Kidney (tissue), 22 donors: ENCODE measurements at places on chromosomes 1 and 21.

DNA sequence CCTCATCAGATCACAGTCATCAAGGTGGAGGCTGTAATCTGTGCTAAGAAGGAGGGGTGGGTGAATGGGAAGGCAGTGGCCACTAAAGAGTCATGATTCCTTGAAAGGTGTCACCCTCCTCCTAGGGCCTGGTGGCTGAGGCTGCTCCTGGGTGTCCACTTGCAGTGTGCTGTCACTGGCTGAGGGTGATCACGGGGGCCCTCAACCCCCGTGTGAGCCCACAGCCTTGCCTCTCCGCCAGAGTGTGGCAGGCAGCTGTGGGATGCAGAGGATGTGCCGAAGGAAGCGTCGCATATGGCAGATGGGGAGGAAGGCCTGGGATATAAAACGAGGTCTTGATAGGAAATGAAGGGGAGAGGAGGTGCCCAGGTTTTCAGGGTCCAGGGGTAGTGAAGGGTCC is 476.5 kb downstream of the PTPRU start:
- H3K27ac ChIP-seq: no peak overlapping the region
- no peak overlapping the region for H3K4me3 ChIP-seq
- H3K36me3 ChIP-seq: no peaks in the 10 kb centered on the region
- no peak for DNase-seq

DNA sequence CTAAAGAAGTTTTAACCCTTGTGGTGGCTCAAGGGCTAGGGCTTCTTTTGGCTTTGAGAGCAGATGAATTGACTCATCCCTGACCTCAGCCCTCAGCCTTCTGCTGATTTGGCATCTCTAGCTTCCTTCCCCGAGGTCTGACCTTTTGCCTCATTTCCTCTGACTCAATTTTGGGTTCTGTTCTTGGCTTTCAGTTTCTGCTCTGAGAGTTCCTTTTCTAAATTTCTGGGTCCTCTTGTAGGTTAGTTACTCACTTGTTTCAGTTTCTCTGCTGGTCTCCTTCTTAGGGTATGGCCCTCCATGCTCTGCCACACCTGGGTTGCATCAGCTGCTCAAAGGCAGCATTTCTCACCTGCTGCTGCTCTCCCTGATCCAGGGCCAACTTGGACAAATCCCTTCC is 19.4 kb downstream of the PDE4B start:
- H3K4me3 ChIP-seq: no peak overlapping the region
- no peak overlapping the region for H3K27ac ChIP-seq
- no peaks in the 10 kb centered on the region for H3K4me1 ChIP-seq
- no peaks in the 10 kb centered on the region for H3K36me3 ChIP-seq

GRCh38 chr1:203271018-203271743 is 34.1 kb upstream of the BTG2 start:
- no peaks in the 10 kb centered on the region for H3K27me3 ChIP-seq
- no peak overlapping the region for H3K4me3 ChIP-seq
- no peaks in the 10 kb centered on the region for H3K4me1 ChIP-seq
- H3K27ac ChIP-seq: no peak overlapping the region
- H3K36me3 ChIP-seq: no peaks in the 10 kb centered on the region
- DNase-seq: peak; percentile 67

DNA sequence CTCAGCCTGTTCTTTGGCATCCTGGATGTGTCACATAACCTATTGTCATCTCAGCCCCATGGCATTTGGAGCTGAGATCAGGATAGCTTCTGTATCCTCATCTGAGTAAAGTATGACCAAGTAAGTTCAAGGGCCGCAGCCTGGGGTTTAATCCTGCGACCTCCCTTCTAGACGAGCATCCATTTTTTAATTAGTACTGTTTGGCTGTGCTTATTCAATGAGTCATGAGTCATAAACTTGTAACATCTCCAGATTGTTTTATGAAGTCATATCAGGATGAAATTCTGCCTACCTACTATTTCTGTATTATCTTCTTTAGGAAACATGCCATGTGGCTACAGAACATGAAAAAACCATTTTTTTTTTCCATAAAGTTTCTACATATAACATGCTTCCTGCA is 119.1 kb downstream of the ERG start:
- no peaks in the 10 kb centered on the region for H3K27me3 ChIP-seq
- H3K36me3 ChIP-seq: no peaks in the 10 kb centered on the region
- no peak for DNase-seq
- no peak overlapping the region for H3K4me3 ChIP-seq
- H3K27ac ChIP-seq: no peak overlapping the region

- H3K36me3 ChIP-seq: no peaks in the 10 kb centered on the region
- H3K4me3 ChIP-seq: no peak overlapping the region
- peak; percentile 74 for DNase-seq
- H3K27ac ChIP-seq: peak overlapping the region; percentile 75
- peaks cover 14% of the 10 kb centered on the region for H3K4me1 ChIP-seq
- no peaks in the 10 kb centered on the region for H3K27me3 ChIP-seq
Measured at GRCh38 chr1:94383966-94384408, 34.2 kb upstream of the ABCD3 start.

DNA sequence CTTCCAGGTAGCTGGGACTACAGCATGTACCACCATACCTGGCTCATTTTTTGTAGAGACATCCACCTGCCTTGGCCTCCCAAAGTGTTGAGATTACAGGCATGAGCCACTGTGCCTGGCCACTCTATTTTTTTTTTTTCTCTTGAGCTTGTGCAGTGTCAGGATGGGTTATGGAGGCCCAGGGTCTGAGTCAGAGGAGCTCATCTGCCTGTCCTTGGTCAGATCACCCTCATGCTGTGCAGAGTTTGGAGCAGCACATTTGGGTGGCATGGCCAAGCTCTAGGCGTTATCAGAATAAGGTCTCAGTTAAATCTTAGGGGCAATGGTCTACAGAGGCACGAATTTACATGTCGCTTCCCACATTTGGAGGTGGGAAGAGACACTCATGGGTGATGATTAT is 16.9 kb downstream of the METTL13 start:
- peaks cover 32% of the 10 kb centered on the region for H3K36me3 ChIP-seq
- no peaks in the 10 kb centered on the region for H3K4me1 ChIP-seq
- H3K27ac ChIP-seq: no peak overlapping the region
- H3K27me3 ChIP-seq: no peaks in the 10 kb centered on the region

- H3K27ac ChIP-seq: peak overlapping the region; percentile 86
- H3K4me1 ChIP-seq: peaks cover 15% of the 10 kb centered on the region
- no peaks in the 10 kb centered on the region for H3K36me3 ChIP-seq
- DNase-seq: no peak
- H3K27me3 ChIP-seq: no peaks in the 10 kb centered on the region
Measured at GRCh38 chr1:17549384-17549783, 9.9 kb downstream of the ARHGEF10L start.

DNA sequence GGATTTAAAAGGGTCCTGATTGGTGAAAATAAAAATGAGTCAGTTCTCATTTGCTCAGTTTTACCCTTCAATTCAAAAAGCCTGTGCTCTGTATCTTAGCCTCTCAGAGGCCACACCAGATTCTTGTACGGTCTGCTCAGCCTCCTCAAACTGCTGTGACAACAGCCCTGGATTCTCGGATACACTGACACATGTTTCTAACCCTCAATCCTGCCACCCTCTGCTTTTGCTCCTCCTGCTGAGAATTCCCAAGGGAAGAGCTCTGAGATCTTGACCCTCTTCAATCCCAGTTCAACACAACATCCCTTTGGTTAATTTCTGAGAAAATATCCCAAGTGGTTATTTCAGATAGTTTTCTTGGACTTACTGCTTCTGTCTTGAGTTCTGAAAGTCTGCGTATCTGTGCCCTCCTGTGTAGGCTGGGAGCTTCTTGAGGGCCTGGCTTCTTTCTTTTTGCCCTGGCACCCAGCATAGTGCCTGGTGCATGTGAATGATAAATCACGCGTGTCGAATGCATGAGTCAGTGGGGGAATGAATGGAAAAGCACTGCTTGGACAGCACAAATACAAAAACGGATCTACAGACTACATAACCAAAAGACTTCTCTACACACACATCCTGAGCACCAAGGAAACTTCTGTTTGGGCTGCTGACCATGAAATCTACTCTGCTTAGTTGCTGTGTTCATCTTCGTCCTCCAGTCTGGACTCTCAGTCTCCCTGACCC is 24.5 kb downstream of the IRF2BP2 start:
- H3K27ac ChIP-seq: peak overlapping the region; percentile 25
- no peaks in the 10 kb centered on the region for H3K36me3 ChIP-seq
- no peaks in the 10 kb centered on the region for H3K27me3 ChIP-seq
- no peaks in the 10 kb centered on the region for H3K4me1 ChIP-seq
- H3K4me3 ChIP-seq: no peak overlapping the region

GRCh38 chr1:27033043-27033746 is 20.5 kb upstream of the TENT5B start:
- no peaks in the 10 kb centered on the region for H3K27me3 ChIP-seq
- DNase-seq: no peak
- no peak overlapping the region for H3K27ac ChIP-seq
- no peak overlapping the region for H3K4me3 ChIP-seq
- H3K4me1 ChIP-seq: peaks cover 8% of the 10 kb centered on the region

GRCh38 chr1:93629101-93630059 is 52.3 kb downstream of the BCAR3 start:
- no peak overlapping the region for H3K27ac ChIP-seq
- H3K4me1 ChIP-seq: no peaks in the 10 kb centered on the region
- H3K36me3 ChIP-seq: no peaks in the 10 kb centered on the region
- DNase-seq: no peak
- no peaks in the 10 kb centered on the region for H3K27me3 ChIP-seq

GRCh38 chr1:215603319-215603718 is 36.2 kb downstream of the KCTD3 start:
- no peaks in the 10 kb centered on the region for H3K27me3 ChIP-seq
- H3K4me3 ChIP-seq: no peak overlapping the region
- no peak overlapping the region for H3K27ac ChIP-seq
- no peak for DNase-seq
- no peaks in the 10 kb centered on the region for H3K36me3 ChIP-seq
- peaks cover 12% of the 10 kb centered on the region for H3K4me1 ChIP-seq

DNA sequence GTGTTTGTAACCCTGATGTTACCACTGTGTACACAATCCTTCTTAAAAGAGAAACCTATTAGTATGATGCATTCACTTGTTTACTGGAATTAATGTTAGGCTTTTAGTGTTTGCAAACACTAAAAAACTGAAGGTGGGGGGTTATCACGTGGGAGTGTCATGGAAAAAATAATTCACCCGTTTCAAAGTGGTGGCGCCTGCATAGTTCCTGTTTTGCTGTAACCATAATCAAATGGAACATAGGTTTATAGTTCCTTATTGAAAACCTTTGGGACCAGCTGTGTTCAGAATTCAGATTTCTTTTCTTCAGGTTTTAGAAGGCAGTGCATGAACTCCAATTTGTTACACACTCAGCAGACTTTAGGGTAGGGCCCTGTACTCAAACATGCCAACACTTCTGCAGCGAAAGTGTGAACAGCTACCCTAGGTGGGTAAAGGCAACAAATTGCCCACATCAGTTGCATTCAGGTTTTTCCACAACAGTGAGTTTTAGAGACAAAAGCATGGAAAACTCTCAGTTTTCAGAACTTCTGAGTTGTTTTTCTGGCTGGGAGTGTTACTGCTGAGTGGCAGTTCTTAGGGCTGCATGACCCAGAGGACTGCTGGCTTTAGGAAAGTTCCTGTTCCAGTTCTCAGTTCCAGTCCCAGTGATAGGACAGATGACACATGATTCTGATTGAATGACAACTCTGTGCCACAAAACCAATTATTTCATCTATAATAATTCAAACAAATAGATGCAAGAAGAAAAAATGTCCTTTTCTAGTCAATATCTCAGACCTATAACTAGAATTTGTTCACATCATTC is 29.1 kb upstream of the IVNS1ABP start:
- H3K36me3 ChIP-seq: no peaks in the 10 kb centered on the region
- no peak for DNase-seq
- H3K4me3 ChIP-seq: no peak overlapping the region
- H3K27me3 ChIP-seq: no peaks in the 10 kb centered on the region
- H3K4me1 ChIP-seq: peaks cover 12% of the 10 kb centered on the region
- H3K27ac ChIP-seq: no peak overlapping the region

DNA sequence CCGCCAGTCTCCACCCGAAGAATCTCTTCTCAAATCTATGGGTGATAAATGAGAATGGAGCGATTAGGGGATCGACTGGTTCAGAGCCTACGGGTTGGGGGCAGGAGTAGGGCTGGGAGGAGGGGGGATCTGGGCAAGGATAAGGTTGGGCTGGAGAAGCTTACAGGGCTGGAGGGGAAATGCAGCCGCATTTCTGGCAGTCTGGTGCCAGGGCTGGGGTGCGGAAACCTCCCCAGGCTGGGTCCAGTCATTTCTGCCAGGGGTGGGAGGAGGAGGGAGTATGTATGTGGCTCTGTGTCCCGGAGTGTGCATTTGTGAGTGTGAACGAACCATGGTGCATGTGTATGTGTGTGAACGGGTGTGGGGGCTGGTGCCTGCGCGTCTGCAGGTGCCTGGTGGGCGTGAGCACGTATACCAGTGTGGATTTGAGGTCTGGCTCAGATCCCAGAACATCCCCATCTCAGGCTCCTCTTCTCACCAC is 10.2 kb downstream of the C1orf216 start:
- no peaks in the 10 kb centered on the region for H3K36me3 ChIP-seq
- no peak overlapping the region for H3K4me3 ChIP-seq
- H3K4me1 ChIP-seq: no peaks in the 10 kb centered on the region
- DNase-seq: peak; percentile 33
- peaks cover 6% of the 10 kb centered on the region for H3K27me3 ChIP-seq
- no peak overlapping the region for H3K27ac ChIP-seq
